ENCODE measurements at places on chromosomes 5 and 9. TPM values are rescaled to one million over a fixed set of nuclear protein-coding genes. Genes with fewer than 3 reads are reported as not detected.

Gene GPR151
- not detected for polyA plus RNA-seq

Gene PTPRD
- 21.7 TPM for polyA plus RNA-seq

Gene DRD1
- polyA plus RNA-seq, result 0.42 TPM

Gene PCDHB14
- polyA plus RNA-seq, result 4.5 TPM

Gene DEPDC1B
- 0.36 TPM for polyA plus RNA-seq
